ENCODE measurements at places on chromosomes 7 and 10.

- no peak for DNase-seq
Measured at GRCh38 chr10:65325913-65326312, 1599.9 kb upstream of the LRRTM3 start.

- no peak for DNase-seq
Measured at GRCh38 chr10:125055446-125055845, 104.9 kb downstream of the CTBP2 start.

DNA sequence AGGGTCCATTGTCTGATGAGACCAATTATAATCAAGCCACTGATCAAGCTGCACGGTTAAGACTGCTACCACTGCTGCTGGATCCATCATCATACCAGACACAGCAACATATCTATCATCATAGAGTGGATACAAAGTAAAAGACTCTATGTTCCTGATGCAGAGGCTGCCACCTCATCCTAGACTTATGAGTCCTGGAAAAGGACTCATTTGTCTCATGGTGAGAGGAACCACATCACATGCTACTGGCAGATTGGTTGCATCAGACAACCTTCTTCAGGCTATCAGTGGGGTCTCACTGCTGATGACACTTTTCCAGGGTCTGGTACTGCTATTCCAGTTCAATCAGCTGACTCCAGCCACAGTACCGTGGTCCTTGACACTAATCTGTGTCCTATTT, 79.0 kb downstream of the ABI1 start:
- no peak for DNase-seq

DNA sequence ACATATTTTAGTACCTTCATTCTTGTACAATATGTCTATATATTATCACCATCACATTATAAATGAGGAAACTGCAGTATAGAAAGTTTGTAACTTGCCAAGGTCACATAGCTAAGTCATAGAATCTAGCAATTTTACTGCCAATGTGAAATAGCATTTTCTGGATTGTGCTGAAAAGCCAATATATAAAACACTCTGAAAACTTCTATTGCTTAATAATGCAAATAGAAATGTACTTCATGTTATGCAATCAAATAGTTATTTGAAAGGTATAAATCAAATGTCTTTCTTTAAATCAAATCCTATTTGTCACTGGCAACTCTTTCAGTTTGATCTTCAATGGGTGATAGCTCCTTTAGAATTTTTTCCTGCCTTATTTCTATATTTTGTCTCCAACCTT, 129.5 kb downstream of the TMEM26 start:
- DNase-seq, result no peak

GRCh38 chr10:72809006-72809405, 84.5 kb upstream of the OIT3 start:
- DNase-seq, result no peak

DNA sequence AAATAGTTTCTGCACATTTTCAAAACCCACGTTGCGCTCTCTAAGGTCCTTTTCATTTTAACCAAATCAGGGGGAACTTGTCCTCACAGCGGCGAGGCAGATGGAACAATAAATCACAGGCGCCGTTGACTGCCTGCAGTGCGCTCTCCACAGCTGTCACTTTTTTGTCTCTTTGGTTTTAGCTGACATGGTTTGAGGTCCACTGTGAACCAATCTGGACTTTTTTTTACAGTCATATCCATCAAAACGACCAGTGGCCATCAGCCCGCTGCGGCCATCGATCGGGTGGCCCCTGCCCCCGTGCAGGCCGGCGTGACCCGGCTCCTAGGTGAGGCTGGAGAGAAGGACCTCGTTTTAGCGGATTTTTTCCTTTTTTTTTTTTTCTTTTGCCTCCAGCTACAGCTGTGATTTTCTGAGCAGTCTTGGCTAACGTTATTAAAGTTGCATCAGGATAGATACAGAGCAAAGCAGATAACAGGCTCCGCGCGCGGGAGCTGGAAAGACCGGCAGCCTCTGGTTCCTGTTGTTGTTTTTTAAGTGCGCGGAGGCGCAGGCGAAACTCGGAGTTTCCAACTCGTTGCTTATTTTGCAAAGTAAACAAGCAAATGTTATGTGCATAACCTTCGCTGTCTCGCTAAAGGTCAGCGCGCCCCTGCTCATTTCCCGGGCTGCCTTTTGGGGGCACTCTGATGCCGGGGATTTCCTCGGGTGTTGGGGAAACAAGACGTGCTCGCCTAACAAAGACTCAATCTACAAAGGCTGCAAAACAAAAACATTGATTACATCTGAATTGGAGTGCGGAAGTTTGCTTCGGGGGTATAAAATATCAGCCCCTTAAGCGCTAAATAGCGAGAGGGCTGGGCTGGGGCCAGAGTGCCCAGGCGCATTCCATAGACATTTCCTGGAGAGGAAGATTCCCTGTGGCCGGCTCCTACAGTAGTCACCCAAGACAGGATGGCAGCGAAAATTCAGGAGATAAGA, 414.8 kb upstream of the MKI67 start:
- DNase-seq, result no peak

GRCh38 chr7:6346581-6346980, 74.2 kb upstream of the CYTH3 start:
- no peak for DNase-seq

GRCh38 chr10:75987616-75988015, 556.2 kb downstream of the LRMDA start:
- DNase-seq, result no peak
